Ureter (tissue), 1 donor: ENCODE measurements at places on chromosomes 12 and 14. TPM values are rescaled to one million over a fixed set of nuclear protein-coding genes. Genes with fewer than 3 reads are reported as not detected.

The TAS2R19 gene
- total RNA-seq: 14.2 TPM

The AHNAK2 gene
- total RNA-seq: 34.5 TPM

The TTC7B gene
- total RNA-seq: 68.8 TPM

The GYS2 gene
- total RNA-seq: 0.16 TPM

The NOPCHAP1 gene
- 15.4 TPM for total RNA-seq

The PIGH gene
- 29.8 TPM for total RNA-seq

The AICDA gene
- total RNA-seq: not detected

The NTS gene
- total RNA-seq: not detected

The CLEC4E gene
- total RNA-seq: 0.52 TPM

The MAP1LC3B2 gene
- not detected for total RNA-seq

The SYNDIG1L gene
- 0.18 TPM for total RNA-seq

The ABHD12B gene
- total RNA-seq: not detected

The IGFBP6 gene
- 133 TPM for total RNA-seq

The CLEC12A gene
- total RNA-seq: 2.3 TPM

DNA sequence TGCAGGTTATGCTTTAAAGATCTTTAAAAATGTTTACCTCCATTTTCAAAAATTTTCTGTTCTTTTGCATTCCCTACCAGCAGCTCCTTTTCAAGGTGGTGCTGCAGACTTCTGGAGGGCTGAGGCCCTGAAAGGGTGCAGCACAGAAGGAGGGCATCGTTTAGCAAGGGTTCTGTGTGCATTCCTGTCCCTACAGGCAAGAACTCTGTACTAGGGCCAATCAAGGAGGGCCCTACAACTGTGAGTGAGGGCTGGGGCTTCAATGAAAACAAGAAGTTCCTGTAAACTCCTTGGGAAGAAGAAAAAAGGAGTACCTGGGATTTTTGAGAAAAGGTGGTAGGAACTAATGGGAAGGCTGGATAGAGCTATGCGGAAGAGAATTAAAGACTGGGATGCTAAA lies 50.7 kb upstream of the CSRP2 start:
- no peak for DNase-seq

- DNase-seq: no peak
Measured at GRCh38 chr12:68844788-68845695, 37.1 kb downstream of the MDM2 start.

- DNase-seq: no peak
Measured at GRCh38 chr14:85531141-85531586, 1.2 kb downstream of the FLRT2 start.

DNA sequence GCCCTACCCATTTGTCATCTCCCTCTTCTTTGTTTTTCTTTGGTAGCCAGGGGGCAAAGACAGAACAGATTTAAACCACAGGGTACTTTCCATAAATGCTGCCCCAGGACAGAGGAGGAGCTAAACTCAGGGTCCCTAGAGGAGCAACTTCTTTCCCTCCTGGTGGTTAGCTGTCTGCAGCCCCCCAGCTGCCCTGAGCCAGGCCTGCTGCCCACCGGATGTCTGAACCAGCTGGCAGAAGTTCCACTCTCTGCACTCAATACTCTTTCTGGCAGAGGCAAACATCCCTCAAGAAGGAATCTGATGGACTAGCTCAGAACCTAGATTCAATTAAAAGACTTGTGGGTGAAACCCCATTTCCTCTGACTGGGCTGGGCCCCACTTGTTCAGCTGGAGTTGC lies 10.7 kb downstream of the VDR start:
- DNase-seq: no peak

DNA sequence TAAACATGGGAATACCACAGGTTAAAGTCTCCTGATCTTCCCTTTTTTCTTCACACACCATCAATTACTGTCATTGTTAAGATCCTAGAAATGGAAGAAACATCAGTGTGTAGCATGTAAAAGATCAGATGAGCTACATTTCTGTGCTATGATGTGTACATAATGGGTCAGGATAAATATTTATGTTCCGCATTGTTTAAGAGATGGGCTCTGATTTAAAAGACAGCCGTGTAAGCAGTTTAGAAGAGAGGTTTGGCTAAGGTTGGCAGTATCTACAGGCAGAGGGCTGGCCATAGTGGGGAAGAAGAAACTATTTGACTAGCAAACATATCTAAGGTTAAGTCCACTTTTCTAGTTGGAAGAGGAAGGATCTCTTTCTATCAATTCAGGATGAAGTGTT lies 49.4 kb downstream of the LRRC9 start:
- no peak for DNase-seq

- no peak for DNase-seq
Measured at GRCh38 chr14:39576736-39577135, 144.5 kb upstream of the FBXO33 start.

DNA sequence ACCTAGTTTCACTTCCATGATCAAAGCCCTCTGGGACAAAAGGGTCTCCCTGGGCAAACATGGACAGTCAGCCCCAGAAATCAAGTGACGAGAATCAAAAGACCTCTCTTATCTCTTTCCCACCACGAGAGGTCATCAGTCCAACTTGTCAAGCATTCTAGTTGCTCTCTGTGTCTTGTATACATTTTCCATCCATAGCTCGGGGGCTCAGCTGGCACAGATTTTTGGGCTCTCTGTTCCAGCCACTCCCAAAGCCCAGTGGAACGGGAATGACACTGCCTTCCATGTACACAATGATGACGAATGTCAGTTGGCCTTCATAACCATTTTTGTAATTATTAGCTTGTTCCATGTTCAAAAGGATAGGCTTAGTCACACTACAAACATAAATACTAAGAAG lies 29.7 kb downstream of the NOS1 start:
- DNase-seq: no peak

GRCh38 chr12:5369298-5369697 lies 62.6 kb upstream of the NTF3 start:
- DNase-seq: no peak

DNA sequence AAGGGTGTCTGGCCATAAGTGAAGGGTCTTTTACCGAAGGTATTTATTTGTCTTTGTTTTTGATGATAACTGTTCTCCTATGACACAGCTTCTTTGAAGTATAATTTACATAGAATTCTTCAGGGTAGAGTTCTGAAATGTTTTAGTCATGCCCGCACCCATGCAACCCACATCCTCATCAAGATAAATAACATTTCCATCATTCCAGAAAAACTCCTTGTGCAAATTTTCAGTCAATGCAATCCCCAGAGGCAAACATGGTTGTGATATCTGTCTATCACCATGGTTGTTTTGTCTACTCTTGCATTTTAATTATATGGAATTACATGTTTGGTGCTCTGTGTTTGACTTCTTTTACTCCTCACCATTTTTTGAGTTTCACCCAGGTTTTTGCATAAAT lies 837.8 kb downstream of the AACS start:
- no peak for DNase-seq

DNA sequence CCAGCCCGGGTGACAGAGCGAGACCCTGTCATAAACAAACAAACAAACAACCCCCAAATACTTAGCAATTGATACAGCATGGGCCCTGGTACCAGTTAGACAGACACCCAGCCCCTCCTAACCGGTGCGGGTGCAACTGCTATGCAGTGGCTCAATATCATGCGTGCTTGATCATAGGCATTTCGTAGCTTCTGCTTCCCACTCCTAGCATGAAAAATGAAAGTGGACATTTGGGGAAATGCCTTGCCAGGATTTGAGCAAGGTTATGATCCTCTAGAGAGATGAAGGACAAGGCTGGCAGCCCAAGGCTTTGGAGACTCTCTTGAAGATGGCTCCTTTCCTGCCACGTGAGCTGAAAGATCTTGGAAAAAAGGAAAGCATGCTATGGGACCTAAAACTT lies 13.7 kb downstream of the FGF6 start:
- DNase-seq: no peak

DNA sequence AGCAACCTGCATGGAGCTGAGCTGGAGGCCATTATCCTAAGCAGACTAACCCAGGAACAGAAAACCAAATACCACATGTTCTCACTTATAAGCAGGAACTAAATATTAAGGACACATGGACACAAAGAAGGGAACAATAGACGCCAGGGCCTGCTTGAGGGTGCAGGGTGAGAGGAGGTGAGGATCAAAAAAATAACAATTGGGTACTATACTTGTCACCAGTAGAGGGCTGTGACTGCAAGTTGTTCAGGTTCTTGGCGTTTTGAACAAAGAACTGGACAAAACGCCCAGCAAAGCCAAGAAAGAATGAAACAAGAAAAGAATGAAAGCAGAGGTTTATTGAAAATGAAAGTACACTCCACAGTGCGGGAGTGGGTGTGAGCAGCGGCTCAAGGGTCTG lies 208.5 kb upstream of the NEDD1 start:
- no peak for DNase-seq

DNA sequence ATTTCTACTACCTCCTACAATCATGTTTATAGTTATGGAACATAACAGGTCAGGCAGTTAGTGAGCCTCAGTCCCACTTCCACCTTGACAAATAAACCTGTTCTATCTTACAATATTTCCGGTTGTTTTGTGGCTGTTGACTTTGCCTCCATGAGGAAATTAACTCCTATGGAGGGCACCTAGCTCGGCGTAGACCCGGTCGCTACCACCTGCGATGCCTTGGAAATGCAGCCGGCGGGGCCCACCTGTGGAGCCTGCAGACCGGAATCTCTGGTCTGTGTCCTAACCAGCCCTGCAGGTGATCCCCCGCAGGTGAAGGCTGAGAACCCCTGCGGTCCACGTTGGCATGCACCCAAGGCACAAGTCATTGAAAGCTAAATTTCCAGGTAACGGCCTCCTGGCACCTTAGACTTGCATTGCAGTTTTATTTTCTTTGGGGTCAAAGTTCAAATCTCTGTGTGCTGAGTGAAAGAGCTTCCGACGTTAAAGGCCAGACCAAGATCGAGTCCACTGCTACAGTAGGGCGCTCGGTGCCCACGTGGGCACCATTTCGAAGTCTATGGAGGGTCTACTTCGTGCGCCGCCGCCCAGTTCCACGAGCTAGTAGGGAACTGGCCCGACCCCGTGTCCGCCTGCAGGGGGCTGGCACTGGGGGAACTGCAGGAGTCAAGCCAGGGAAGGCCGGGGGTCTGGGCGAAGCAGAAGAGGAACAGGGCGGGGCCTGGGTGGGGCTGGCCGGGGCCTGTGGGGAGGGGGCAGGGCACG lies 782 bp upstream of the PIWIL1 start:
- no peak for DNase-seq

- DNase-seq: no peak
Measured at GRCh38 chr12:94898388-94898787, 105.1 kb downstream of the NDUFA12 start.

DNA sequence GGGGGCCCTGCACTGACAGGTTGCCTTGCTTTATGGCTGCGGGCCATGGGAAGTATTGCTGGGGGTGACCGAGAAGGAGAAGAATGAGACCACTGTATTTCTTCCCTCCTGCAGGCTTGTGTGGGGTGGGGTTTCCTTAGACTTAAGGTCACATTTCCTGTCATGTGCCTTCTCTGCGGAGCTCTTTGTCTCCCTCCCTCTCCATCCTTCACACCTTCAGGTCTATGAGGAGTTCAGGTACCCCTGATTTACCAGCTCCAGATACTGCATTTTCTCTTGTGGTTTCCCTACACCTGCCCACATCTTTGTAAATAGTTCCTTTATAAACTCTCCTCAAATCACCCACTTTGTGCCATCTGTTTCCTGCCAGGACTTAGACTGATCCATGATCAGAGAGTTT lies 3.6 kb downstream of the FNTB start:
- no peak for DNase-seq

DNA sequence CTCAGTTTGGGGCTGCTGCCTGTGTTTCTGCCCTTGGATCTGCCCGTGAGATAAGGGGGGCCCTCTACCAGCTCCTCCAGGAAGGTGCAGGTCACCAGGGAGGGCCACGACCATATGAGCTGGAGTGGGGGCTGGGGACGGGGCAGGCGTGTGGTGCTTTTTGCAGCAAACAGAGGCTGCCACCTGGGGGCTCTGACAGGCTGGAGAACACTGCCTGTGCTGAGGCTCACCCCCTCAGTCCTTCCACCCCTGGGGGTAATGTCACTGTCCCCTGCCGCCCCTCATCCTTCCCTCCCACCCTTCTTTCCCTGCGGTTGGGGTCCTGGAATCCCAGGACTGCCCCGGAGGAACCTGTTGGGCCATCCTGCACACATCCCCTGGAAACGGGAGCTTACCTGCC lies 3.2 kb downstream of the PLD4 start:
- DNase-seq: no peak

DNA sequence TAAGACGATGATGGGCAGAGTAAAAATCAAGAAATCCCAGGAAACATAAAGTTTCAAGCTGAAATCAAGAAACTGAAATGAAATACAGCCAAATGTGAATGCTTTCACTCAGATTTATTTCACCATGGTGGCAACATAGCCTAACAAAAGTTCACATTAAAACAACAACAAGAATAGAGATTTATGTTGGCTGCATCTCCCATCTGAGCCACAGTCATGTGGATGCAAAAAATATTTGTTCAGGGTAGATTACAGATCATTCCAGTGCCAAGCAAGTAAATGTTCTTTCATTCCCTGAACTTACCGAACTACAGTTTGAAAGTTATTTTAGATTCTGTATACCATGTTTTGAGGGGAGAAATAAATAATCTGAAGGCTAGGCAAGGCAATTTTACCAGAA lies 159.9 kb upstream of the TMTC1 start:
- no peak for DNase-seq

DNA sequence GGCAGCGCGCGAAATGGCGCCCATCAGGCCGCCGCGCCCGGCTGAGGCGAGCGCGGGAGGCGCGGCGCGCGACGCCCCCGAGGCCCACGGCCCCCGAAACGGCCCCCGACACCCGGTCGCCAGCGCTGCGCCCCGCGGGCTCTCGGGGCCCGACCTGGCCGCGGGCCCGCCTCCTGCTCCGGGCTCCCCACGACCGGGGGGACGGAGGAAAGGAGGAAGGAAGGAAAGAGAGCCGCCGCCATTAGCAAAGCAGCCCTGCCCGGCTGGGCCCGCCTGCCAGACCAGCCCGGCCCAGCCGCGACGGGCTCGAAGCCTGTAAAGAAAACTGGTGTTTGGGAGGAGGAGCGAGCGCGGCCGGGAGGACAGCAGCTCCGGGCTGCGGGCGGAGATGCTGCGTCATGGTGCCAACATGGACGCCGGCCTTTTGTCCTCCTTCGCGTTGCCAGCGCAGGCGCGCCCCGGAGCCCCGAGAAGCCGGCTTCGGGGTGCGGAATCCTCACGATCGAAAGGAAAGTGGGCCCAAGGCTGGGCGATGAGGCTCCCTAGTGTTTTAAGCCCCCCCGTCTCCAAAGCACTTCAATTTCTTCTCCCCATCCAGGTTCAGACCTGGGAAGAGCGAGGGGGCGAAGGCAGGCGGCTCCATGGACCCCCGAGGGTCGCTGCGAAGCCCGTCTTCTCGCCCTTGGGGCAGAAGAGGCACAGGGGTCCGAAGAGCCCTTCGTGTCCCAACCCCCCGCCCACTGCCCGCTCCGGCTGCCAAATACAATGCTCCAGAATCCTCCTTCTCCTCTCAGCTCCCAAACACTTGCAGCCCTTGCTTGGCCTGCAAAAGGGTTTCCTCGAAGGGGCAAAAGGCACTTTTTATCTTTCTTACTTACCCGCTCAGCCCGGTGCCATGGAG lies 2.9 kb upstream of the SETD1B start:
- peak; percentile 79 for DNase-seq

GRCh38 chr14:26974965-26975364 lies 377.1 kb upstream of the NOVA1 start:
- no peak for DNase-seq
